ENCODE measurements at places on chromosomes 4 and X.
A peak's percentile ranks its signal among the peaks of the same experiment; 100 is the strongest.

DNA sequence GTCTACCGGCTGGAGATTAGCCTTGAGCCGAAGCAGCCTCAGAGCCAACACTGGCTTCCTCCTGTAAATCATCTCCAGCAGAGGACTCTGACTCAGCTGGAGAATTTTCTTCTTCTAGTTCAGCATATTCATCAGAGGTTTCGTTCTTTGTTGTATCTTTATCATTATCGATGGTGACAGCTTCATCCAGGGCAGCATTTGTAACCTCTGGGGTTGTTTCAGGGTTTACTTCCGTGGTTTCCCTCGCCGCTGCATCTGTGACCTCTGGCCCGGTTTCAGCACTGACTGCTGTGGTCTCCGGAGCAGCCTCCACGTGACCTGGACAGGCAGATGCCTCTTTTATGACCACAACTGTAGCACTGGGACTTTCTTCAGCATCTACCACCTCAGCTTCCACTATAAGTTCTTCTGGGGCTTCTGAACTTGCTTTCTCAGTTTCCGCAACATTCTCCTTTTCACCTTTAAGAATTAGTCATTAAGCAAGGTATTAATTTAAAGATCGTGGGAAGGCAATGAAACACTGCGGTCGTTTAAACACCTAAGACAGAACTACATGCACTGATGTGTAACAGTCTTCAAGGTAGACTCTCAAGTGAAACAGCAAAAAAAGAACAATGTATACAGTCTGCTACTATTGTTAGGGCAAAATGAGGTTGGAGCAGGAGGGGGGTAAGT lies 13.3 kb downstream of the MGARP start:
- DNase-seq: peak; percentile 22

GRCh38 chr4:20443015-20443805 lies 191.5 kb downstream of the SLIT2 start:
- no peak for DNase-seq

- no peak for DNase-seq
These were observed 17.2 kb downstream of the GPR174 start for GRCh38 chrX:79161655-79162054.

DNA sequence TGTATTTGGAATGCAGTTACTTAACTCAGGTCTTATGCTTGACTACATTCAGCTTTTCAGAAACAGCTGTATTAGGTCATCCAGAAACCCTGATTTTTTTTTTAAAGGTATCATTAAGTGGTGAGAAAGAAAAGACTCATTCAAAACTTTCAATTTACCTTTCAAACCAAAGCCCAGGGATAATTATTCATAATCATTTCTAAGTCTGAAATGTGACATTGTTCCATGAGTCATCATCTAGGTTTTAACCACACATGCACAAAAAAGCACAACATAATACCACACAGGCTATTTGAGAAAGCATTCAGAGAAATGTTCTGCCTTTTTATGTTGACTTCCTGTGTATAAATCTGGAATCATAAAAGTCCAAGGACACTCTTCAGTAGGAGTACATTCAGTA lies 288.2 kb downstream of the IL1RAPL2 start:
- no peak for DNase-seq

DNA sequence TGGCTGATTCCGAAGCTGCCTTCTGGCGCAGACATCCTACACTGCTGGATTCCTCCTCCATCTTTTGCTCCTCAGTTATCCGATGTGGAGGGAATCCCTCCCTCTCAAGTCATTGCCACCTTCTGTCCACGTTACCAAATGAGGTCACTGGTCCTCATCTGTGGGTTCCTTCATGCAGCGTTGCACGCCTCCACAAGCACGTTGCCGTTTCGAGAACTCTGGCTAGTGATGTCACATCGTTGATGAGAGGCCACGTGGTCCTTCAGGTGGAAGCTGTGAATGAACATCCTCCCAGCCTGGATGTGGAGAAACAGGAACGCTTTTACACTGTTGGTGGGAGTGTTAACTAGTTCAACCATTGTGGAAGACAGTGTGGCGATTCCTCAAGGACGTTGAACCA lies 323.2 kb downstream of the DHRSX start:
- DNase-seq: no peak

GRCh38 chr4:130056286-130056685 lies 960.3 kb downstream of the C4orf33 start:
- DNase-seq: no peak

GRCh38 chr4:141705048-141705746 lies 68.8 kb downstream of the IL15 start:
- DNase-seq: no peak

DNA sequence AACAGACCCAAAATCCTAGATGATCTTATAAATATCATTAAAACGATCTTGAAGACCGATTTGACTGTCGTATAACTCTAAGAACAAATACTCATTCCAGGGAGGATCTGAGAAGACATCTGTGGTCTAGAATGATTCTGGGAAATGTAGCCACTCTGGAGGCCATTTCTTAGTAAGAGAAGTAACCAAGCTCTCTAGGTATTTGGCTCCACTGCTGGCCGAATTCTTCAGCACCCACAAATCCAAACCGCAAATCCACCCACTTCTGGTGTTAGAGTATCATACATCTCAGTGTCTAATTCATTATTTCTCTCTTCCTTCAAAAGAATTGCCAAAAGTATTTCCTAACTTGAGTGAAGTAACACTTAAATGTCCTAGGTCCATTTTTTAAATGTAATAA lies 23.9 kb downstream of the KLHL5 start:
- no peak for DNase-seq

GRCh38 chr4:2666722-2667247 lies 89.4 kb downstream of the TNIP2 start:
- DNase-seq: no peak

DNA sequence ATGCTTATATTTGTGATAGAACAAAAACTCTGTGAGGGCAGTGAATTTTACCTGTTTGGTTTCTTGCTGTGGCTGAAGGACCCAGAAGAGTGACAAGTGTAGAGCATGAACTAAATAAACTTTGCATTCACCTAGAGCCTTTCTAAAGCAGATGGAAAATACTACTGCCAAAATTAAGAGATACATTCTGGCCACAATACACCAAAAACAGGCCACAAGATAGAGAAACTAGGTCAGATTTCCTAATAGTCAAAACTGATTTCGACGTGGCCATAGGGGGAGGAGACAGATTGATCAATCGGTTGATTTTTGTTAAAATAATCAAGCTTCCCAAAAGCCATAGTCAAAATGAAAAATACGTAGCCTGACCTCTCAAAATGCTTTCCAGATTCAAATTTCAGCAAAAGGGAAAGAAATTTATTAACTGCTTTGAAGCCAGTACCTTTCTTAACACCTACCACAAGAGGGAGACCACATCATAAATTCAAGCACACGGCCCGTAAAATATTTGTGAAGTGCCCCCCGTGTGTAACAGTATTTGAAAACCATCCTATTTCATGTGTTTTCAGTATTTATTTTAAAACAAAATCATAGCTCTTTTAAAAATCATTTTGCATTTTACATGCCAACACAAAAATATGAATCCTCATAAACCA lies 132.4 kb downstream of the CORIN start:
- no peak for DNase-seq

DNA sequence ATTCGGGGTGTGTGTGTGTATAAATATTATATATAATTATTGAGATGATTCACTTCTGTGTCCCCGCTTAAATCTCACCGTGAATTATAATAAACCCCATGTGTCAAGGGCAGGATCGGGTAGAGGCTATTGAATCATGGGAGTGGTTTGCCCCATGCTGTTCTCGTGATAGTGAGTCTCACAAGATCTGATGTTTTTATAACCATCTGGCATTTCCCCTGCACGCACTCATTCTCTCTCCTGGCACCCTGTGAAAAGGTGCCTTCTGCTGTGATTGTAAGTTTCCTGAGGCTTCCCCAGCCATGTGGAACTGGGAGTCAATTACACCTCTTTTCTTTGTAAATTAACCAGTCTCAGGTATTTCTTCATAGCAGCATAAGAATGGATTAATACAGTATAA lies 851.4 kb upstream of the AGA start:
- no peak for DNase-seq

GRCh38 chrX:124426288-124427169 lies 80.2 kb downstream of the SH2D1A start:
- DNase-seq: no peak

DNA sequence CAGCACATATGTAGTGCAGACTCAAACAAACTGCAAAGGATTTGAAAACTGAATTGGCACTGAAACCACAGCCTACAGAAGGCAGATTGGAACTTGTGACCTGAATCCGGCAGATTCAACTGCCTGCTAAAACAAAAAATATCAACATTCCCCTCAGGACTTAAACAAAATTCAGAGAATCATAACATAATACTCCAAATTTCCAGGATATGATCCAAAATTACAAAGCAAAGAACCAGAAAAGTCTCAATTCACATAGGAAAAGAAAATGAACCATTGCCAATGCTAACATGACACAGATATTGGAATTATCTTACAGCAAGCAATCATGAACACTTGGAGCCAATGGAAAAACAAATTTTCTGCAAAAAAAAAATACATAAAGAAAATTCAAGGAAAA lies 250.4 kb downstream of the PRDM5 start:
- DNase-seq: no peak

DNA sequence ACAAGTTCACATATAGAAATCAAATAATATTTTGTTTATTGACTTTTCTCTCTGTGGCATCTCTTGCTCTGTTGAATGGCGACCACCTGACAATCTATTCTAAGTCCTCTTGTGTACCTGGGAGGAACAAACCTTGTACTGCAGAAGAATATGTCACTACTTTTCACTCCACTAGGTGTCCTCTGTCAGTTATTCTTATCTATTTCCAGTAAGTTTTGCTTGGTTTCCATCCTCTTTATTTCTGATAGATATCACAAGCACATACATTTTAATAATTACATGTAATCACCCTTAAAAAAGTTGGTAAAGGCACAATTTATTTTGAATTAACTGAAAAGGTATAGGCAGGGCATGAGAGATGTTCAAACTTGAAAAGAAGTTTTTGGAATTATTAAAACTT lies 238.4 kb downstream of the SNCA start:
- no peak for DNase-seq

GRCh38 chr4:35925806-35926205 lies 318.5 kb downstream of the ARAP2 start:
- DNase-seq: no peak

- DNase-seq: no peak
These were observed 112.9 kb downstream of the MBNL3 start for GRCh38 chrX:132375941-132376340.

GRCh38 chr4:52693492-52693891 lies 34.4 kb upstream of the USP46 start:
- DNase-seq: no peak

DNA sequence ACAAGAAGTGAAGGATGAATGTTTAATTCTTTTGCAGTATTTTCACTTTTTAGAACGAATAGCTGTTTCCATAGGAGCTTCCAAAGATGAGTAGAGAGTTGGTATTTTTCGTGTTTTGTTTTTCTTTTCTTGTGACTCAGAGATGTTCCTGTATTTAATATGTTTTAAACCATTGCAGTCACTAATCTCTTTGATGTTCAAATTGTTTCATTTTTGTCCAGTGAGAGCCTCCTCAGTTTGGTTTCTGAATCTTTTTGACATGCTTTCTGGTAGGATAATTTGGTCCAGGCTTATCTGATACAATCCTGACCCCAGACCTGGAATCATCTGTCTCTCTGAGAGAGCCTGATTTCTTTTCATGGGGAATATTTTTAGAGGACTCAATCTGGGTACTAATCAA lies 41.6 kb downstream of the BEX3 start:
- DNase-seq: no peak

DNA sequence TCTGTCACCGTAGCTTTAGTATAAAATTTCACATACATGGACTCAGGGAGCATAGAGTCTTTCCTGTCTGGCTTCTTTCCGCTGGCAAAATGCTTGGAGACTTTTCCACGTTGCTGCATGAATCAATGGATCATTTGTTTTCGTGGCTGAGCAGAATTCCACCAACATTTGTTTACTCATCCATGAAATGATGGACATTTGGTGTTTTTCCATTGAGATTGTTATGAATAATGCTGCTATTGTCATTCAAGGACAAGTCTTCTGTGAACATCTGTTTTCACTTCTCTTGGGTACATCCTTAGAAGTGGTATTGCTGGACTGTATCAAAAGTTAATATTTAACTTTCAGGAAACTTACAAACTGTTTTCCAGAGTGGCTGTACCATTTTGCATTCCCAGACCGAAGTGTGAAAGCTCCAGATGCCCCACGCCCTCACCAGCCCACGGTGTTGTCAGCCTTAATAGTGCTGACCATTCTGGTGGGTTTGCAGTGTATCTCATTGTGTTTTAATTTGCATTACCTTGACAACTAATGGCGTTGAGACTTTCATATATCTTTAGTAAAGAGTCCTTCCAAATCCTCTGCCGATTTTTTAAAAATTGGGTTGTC lies 5.8 kb upstream of the TMEM271 start:
- DNase-seq: no peak

DNA sequence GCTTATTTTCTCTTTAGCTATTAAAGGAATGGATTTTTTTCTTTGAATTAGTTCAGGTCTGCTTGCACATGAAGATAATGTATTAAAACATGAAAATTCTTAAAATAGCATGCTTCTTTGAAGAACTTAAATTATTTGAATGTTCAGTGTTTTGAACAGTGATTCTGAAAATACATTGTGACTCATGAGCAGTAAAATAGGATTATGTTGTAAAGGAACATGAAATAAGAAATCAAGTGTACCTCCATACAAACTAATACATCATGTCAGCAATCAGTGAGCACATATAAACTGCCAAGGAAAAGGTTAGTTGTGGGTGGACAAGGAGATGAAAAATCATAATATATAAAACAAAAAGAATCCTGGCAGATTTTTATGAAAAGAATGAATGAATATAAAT lies 66.1 kb downstream of the SNX25 start:
- DNase-seq: no peak

- no peak for DNase-seq
These were observed 199.0 kb downstream of the OPHN1 start for GRCh38 chrX:68234171-68234910.

- DNase-seq: no peak
These were observed 226.7 kb upstream of the PRKX start for GRCh38 chrX:3940000-3940610.

GRCh38 chrX:69173906-69174305 lies 8.7 kb upstream of the PJA1 start:
- no peak for DNase-seq

DNA sequence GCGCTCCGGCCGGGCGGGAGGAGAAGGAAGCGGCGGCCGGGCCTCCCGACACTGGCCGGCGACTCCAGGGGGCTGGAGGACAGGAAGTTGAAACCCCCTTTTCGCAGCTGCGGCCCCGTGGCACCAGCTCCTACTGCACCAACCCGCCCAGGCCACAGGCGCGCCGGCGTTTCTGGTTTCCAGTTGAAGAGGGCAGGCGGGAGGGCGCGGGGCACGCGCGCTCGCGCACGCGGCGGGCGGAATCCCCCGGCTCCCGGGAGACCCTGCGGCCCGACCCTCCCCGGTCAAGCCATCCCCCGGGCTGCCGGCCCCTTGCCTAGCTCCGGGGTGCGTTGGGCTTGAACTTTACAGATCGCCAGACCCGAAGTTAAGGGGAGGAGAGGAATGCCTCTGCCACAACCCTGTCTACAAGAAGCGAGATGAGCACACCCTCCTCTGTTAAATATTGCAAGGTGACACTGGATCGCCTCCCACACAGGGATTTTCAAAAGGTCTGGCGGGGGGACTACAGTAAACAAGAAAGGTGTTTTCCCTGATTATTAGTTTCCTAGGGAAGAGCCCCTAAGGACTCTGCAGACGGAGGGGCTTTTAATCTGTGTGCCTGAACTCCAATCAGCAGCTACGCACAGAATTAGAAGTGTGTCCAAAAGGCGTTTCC lies 1.4 kb downstream of the ELOVL6 start:
- DNase-seq: peak; percentile 48

GRCh38 chr4:6633091-6633906 lies 7.2 kb upstream of the MRFAP1 start:
- no peak for DNase-seq

- no peak for DNase-seq
These were observed 539.7 kb upstream of the GRID2 start for GRCh38 chr4:91764085-91764484.

All from T-helper 2 cell (primary cell).